ENCODE measurements at places on chromosomes 2 and 18. TPM values are rescaled to one million over a fixed set of nuclear protein-coding genes. Genes with fewer than 3 reads are reported as not detected.

COPS9 gene
- 202 TPM for total RNA-seq

MIB1 gene
- 44.7 TPM for total RNA-seq

CCDC68 gene
- 2.3 TPM for total RNA-seq

TNS1 gene
- 1,001 TPM for total RNA-seq

ACTG2 gene
- 4,198 TPM for total RNA-seq

ZNF892 gene
- total RNA-seq, result 12.0 TPM

HRH4 gene
- total RNA-seq, result 0.50 TPM

DNA sequence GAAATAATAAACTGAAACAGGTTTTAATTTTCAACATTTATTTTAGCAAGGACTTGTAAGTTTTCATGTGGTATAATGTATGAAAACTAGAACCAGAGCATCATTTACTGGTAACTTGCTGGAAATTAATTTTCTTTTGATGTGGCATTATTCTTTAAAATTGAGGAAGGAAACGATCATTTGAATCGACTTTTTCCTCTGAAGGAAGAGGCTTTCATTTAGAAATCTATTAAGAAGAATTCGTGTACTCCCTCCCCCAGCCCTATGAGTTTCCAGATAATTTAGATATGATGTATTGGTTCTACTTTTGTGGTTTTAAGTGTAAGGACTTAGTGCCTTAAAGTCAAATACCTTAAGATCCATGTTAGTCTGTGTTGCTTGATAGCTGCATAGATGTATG is 2.5 kb downstream of the BABAM2 start:
- peaks cover 34% of the 10 kb centered on the region for H3K4me1 ChIP-seq
- no peak overlapping the region for H3K27ac ChIP-seq
- H3K36me3 ChIP-seq, result peaks cover 12% of the 10 kb centered on the region
- no peak for DNase-seq

DNA sequence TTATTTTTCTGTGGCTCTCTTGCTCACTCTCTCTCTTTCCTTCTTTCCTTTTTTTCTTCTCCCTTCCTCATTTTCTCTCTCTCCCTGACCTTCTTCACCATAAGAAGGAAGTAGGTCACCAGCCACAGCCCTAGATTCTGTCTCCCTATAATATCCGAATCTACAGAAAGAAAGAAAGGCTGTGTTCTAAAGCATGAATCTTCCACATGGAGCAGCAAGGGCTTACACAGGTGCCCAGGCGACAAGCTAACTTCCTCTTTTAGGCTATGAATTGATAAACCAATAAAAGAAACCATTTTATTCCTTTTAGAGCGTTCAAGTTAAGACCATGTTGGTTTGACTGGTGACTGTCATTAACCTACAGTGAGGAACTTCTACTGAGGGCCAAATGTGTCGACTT is 49.3 kb downstream of the CACNB4 start:
- DNase-seq, result no peak
- H3K27me3 ChIP-seq, result no peaks in the 10 kb centered on the region
- H3K4me3 ChIP-seq, result no peak overlapping the region

GRCh38 chr2:79604748-79605147 is 91.9 kb downstream of the CTNNA2 start:
- no peaks in the 10 kb centered on the region for H3K27me3 ChIP-seq
- no peak for DNase-seq
- no peak overlapping the region for H3K27ac ChIP-seq
- H3K4me1 ChIP-seq, result no peaks in the 10 kb centered on the region
- H3K36me3 ChIP-seq, result no peaks in the 10 kb centered on the region

- H3K4me3 ChIP-seq, result no peak overlapping the region
- H3K27ac ChIP-seq, result no peak overlapping the region
- peaks cover 7% of the 10 kb centered on the region for H3K4me1 ChIP-seq
- H3K36me3 ChIP-seq, result no peaks in the 10 kb centered on the region
- no peaks in the 10 kb centered on the region for H3K27me3 ChIP-seq
Observed at GRCh38 chr2:136332436-136333095, 214.6 kb upstream of the CXCR4 start.

- H3K36me3 ChIP-seq, result no peaks in the 10 kb centered on the region
- no peak overlapping the region for H3K4me3 ChIP-seq
- no peak overlapping the region for H3K27ac ChIP-seq
- no peak for DNase-seq
Observed at GRCh38 chr2:209721497-209721896, 50.1 kb upstream of the UNC80 start.

DNA sequence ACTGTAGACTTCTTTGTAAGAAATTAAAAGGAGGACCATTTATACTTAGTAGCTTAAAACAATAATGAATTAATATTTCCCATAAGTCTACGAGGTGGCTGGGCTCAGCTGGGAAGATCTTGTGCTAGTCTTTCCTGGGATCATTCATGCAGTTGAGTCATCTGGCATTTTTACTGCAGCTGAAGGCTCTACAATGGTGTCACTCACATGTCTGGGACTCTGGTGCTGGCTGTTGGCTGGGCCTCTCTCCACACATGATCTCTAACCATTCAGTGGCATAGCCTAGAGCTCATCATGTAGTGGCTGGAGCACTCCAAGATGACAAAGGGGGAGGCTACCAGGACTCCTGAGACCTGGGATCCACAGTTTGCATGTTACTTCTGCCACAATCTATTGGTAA is 35.5 kb downstream of the CLASP1 start:
- peaks cover 4% of the 10 kb centered on the region for H3K36me3 ChIP-seq
- no peaks in the 10 kb centered on the region for H3K27me3 ChIP-seq
- no peak for DNase-seq
- no peak overlapping the region for H3K27ac ChIP-seq
- H3K4me1 ChIP-seq, result peaks cover 36% of the 10 kb centered on the region
- no peak overlapping the region for H3K4me3 ChIP-seq

GRCh38 chr2:208713066-208713745 is 306.6 kb downstream of the PTH2R start:
- H3K4me3 ChIP-seq, result no peak overlapping the region
- no peak overlapping the region for H3K27ac ChIP-seq

GRCh38 chr2:207395535-207396251 is 134.1 kb upstream of the CREB1 start:
- H3K27me3 ChIP-seq, result no peaks in the 10 kb centered on the region
- no peaks in the 10 kb centered on the region for H3K4me1 ChIP-seq
- H3K4me3 ChIP-seq, result no peak overlapping the region

DNA sequence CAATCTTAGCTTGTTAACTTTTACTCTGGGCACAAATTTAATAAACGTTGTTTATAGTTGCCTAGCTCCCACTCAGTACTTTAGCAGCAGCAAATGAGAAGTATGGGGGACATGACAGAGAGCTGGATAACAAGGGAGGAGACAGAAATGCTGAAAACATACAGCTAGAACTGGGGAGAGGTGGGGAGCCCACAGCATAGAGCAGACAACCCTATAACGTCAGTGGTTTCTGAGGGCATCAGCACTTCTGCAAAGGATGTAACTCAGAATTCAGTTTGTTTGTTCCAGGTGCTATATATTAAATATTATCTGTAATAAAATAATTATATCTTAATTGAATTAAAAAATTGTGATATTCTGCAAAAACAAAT is 1098.7 kb upstream of the FANCL start:
- no peaks in the 10 kb centered on the region for H3K27me3 ChIP-seq
- no peak overlapping the region for H3K4me3 ChIP-seq
- H3K4me1 ChIP-seq, result no peaks in the 10 kb centered on the region
